ENCODE measurements at places on chromosomes 1 and 21.

- no peak for DNase-seq
Measured at GRCh38 chr1:156923670-156924477, 3.4 kb downstream of the LRRC71 start.

GRCh38 chr1:229116114-229116513, 154.8 kb upstream of the RAB4A start:
- no peak for DNase-seq

DNA sequence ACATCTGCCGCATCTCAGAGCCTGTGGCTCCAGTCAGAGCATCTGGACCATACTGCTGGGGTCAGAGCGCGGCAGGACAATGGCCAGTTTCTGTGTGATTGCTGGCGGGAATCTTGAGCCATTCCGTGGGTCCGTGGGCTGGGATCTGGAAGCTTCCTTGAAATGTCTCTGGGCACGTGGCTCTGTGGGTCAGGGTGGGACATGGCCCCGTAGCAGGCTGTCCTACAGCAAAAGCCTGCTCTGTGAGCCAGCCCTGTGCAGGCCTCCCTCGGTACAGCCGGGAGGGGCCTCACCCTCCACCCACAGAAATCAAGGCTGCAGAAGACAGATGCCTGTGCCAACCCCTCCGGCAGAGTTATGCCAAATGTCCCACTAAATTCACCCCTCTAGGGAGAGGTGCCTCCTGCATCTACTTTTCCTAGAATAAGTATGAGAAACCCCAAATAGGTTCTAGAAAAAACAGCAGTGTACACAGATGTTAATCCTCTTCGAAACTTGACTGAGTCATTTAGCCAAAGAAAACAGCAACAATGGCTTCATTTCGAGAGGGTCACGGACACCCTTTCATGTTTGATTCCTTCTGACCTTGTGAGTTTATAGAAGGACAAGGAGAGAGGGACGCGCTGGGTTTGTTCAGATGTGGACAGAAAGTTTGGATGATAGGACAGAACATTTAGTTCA, 27.8 kb downstream of the COL18A1 start:
- peak; percentile 79 for DNase-seq

DNA sequence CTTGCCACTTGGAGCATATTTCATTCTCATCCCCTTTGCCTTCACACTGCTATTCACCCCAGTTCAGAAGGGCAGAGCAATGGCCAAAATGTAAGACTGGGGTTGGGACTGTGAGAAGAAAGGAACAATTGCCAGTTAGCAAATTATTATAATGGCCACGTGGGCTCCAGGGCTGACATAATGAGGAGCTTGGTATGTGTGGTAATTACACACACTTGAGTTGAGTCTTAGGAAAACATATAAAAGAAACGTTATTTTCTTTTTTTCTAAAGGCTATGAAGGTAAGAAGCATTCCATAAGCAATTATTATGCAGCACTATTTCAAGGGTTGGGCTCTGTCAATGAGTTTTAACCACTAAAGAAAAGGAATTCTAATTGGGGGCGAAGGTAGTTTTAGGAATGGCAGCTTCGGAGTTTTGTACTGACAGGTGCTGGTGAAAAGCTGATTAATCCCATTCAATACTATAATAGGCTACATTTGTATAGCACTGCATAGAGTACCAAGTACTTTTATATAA, 32.5 kb upstream of the BCL10 start:
- DNase-seq, result no peak

- DNase-seq, result peak; percentile 16
Measured at GRCh38 chr1:203625628-203626019, 1.0 kb upstream of the ATP2B4 start.

GRCh38 chr1:67404212-67404620, 26.0 kb downstream of the SERBP1 start:
- no peak for DNase-seq

GRCh38 chr1:222224156-222224555, 323.7 kb downstream of the HHIPL2 start:
- no peak for DNase-seq

DNA sequence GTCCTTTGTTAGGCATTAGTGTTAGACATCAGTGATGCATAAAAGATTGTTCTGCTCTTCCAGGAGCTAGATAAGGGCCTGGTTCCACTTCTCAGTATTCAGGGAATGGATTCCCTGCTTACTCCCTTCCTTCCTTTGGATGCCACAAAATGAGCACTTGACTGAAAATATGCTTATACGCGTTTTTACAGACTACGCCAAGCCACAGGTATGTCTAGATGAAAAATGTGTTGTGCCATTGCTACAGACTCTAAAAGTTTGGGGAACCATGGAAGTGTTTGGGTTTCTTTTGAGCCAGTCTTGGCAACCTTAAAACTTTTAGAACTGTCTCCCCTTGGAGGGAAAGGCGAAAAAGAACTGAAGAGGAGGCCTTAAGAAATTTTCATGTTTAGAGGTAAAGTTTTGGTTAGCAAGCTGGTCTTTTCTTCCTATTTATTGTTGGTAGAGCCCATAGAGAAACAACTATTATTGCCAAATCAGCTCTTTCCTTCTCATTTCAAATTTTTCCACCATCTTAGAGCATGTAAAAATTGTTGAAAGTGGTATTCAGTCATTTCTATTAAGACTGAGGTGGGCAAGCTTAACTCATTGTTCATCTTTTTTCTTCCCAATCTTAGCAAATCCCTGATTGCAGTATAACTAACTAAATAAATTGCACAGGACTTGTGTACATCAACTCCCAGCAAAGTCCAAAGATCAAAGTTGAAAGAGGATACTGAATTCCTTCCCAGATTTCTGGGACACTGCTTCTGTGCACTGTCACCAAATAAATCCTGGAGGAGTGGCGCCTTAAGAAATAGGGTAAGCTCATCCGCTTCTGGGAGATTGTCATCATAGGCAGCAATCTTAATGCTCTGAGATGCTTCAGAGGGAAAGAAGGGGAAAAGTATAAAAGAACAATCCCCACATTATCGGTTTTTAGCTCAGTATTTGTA, 18.9 kb downstream of the FGGY start:
- DNase-seq, result peak; percentile 68

DNA sequence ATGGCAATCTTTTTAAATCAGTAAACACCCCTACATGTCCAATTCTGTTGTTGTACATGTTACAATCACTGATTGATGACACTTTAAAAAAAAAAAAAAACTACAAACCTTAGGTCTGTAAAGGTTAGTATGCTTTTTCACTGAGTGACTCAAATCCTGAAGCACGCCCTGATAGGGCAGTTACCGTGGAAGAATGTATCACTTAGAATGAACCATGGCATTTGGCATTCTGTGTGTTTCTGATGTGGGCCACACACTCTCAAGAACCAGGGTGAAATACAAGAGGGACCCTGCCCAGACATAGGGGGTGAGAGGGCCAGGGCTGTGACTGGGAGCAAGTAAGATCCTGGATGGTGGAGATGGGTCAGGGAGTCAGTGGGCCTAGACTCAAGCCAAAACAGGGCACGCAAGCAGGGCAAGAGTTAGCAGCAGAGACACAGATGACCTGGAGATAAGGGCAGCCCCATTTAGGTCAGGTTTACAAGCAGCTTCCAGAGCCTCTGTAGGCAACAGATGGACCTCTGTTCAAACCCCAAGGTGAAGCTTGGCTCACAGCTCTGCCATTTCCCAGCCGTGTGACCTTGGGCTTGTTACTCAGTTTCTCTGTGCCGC, 47.6 kb upstream of the DMRTB1 start:
- DNase-seq, result no peak

- DNase-seq, result no peak
Measured at GRCh38 chr1:55049914-55050278, 10.5 kb downstream of the PCSK9 start.

DNA sequence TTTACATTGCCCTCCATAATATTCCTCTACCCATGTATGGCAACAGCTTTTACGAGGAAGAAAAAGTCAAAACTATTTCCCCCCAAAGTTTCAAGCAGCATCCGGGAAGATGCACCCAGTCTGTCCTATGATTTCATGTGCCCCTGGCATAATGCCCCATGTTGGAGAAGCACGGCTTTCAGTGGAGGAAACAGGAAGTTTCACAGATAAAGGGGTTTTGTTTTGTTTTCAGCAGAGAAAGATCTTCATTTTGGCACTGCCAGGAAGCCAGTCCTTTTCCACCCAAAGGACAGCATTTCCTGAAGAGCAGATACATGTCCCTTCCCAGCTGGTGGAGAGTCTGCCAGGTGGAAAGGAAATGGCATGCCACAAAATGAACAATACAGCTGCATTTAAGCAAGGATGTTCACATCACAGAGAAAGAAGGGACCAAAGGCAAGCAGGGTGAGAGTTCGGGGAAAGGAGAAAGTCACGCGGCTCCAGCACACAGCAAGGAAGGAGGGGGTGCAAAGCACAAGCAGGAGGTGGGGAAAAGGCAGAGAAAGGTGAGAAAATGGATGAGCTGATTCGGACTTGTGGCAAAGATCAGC, 95.3 kb upstream of the HIVEP3 start:
- DNase-seq, result no peak

GRCh38 chr1:97427371-97427770, 493.5 kb downstream of the DPYD start:
- DNase-seq, result no peak

GRCh38 chr1:112998592-112999235, 42.7 kb upstream of the SLC16A1 start:
- DNase-seq, result peak; percentile 31

DNA sequence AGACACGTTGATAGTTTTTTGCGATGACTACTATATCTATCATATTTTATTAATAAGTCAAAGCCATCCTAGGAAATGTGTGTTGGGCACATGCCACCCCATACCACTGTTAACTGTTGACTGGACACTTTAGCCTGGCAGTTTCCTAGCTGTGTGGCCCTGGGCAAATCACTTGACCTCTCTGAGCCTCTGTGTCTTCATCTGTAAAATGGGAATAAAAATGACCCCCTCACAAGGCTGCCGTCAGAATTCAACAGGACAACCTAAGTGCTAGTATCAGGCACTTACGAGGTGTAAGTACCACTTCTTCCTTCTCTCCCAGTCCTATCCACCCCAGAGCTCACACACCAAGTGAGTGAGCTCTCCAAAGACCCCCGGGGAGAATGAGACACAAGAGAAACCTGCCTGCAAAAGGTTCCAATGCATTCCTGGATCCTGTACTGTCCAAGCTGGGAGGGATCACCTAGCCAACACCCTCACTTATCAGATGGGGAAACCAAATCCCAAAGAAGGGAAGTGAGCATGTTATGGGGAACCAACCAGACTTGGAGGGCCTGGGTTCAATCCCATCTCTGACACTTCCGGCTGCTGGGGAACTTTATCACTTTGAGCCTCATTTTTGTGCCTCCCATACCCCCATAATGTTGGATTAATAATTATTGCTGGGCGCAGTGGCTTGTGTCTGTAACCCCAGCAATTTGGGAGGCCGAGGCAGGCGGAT, 24.9 kb downstream of the HSPG2 start:
- no peak for DNase-seq

DNA sequence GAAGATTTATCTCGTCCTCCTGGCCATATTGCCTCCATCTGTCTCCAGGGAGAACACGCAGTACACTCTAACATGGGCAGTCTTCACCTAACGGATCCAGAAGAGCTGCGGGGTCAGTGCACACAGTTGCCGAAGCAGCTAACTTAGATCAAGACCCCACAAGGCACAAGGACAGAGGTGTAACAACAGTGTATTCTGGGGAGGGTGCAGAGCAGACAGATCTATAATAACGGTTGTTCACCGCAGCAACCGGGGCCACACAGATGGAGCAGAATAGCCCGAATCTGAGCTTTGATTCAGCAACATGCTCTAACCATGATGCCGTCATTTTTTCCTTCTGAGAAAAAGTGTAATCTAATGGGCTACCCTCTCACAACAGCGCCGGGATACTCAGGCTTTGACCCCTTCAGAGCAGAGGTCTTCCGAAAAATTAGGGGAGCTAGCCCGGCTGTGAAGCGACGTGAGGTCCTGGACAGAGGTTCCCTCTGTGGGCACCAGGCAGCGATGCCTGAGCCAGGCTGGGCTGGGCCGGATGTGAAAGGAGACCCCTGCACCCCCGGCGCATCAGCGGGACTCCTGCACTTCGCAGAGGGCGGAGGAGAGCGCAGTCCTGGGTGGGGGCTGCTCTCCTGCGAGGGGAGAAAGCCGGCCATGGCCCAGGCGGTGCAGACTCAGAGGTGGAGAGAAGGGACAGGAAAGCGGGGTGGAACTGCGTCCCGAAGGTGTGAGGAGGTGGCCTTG, 57.5 kb downstream of the BCL9 start:
- DNase-seq, result no peak

GRCh38 chr1:219086956-219087469, 86.7 kb upstream of the LYPLAL1 start:
- no peak for DNase-seq

DNA sequence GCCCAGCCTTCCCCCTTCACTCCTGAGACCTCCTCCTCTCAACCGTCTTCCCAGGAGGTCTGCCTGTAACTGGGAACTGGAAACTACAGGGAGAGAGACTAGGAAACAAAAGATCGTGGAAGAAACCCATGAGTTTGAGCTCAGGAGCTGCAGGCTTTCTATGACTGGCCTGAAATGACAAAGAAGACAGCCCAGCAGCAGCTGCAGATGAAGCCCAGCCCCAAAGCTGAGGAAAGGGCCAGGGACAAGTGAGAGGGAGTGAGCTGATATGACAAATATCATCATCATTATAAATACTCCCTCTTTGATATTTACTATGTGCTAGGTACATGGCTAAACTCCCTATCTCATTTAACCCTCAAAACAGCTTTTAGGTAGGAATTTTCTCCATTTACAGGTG, 142.6 kb upstream of the CTTNBP2NL start:
- no peak for DNase-seq

- DNase-seq, result no peak
Measured at GRCh38 chr1:87155170-87155569, 173.5 kb upstream of the LMO4 start.

- DNase-seq, result no peak
Measured at GRCh38 chr1:117225931-117226330, 15.2 kb upstream of the VTCN1 start.

DNA sequence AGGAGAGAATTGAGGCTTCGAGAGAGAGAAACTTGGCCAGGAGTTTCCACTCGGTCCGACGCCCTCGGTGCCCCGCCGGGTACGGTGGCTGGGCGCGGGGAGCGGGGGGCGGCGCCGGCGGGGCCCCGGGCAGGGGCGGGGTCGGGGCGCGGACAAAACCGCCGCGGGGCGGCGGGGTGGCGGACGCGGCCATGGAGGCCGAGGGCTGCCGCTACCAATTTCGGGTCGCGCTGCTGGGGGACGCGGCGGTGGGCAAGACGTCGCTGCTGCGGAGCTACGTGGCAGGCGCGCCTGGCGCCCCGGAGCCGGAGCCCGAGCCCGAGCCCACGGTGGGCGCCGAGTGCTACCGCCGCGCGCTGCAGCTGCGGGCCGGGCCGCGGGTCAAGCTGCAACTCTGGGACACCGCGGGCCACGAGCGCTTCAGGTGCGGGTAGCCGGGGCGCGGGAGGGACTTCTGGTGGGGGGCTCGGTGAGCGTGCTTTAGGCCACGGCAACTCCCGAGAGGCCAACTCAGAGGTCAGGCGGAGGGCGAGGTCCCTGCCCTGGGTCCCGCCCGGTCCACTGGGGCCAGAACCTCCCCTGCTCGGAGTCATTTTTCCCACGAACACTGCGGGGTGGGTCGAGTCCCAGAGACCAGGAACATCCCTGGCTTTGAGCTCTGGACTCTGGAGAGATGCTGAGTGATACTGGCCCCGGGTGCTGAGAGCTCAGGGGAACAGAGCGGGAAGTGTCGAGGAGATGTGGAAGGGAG, 431 bp downstream of the RAB42 start:
- DNase-seq, result no peak

GRCh38 chr1:201606623-201607022, 67.7 kb downstream of the NAV1 start:
- DNase-seq, result no peak

- DNase-seq, result no peak
Measured at GRCh38 chr1:201537891-201538611, 876 bp upstream of the NAV1 start.
